HEK293T (cell line): ENCODE measurements at places on chromosomes 1 and 21.

- no peak for DNase-seq
Measured at GRCh38 chr1:219352961-219353651, 179.4 kb downstream of the LYPLAL1 start.

DNA sequence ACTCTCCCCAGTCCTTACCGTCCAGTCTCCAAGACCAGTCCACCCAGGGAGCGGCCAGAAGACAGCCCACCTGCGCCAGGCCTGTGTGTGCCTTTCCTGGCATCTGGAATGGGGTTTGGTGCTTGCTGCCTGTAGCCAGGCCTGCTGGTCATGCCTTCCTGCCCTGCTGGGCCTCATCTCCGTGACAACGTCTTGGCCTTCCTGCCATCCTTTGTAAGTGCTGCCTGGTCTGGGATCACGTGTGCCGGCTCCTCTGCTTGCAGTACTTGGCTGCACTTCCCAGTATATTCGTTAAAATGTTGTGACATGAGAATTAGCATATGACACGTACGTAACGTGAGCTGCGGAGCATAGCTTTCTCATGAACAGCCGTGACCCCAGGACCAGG is 145.3 kb upstream of the COL6A1 start:
- DNase-seq, result no peak

GRCh38 chr21:44748621-44749020 is 37.2 kb upstream of the TSPEAR start:
- DNase-seq, result no peak

- no peak for DNase-seq
Measured at GRCh38 chr1:235887676-235888075, 21.0 kb upstream of the LYST start.

DNA sequence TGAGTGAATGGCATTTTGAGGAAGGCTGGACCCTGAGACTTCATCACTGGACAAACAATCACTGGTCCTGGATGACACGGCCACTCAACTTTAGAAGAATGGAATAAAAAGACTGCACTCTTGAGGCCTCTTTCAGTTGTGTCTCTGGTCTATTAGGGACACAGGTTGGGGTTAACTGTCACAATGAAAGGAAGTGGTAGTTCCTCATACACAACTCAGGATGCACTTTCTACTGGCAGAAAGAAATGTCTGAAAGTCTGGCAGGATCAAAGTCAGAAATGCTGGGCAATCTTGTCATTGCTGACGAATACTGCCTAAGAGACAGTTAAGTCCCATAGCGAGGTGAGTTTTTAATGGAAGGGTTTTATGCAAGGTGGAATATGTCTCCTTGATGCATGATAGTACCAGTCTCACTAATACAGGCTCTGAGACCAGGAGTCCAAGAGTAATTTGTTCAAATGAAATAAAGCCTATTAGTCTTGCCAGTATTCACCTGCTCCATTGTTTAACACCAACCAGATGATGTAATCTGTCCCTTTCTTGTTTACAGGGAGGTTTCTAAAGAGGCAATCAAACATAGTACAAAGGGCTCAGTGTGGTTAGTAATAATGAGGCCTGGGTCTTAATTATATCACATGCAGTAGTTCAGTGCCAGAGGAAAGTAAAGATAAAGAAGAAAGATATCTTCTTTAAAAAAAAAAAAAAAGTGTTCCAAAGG is 11.2 kb upstream of the RRP15 start:
- DNase-seq, result no peak
